ENCODE measurements at places on chromosomes 2 and 18.

- no peak for DNase-seq
Measured at GRCh38 chr2:235265348-235265965, 228.4 kb upstream of the AGAP1 start.

GRCh38 chr2:208501206-208501605 is 94.6 kb downstream of the PTH2R start:
- no peak for DNase-seq

DNA sequence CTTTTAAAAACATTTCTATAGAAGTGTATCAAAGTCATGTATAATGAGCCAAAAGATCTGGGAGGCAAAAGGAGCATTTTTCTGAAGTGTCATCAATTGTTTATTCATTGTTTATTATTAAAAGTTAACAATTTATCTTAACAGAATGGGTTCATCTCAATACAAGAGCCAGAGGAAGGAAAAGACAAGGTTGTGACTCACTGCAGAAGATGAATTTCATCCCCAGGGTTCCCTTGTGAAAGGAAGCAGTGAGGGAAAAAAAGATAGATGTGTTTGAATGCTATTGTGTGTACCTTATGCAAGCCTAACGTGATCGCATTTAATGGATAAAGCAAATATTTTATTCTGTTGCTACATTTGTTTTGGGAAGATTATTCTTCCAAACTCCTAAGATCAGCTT is 286.3 kb downstream of the PIEZO2 start:
- DNase-seq = no peak

- DNase-seq = no peak
Measured at GRCh38 chr2:168889635-168890005, 610 bp downstream of the SPC25 start.

GRCh38 chr2:7016601-7017211 is 99.5 kb downstream of the RNF144A start:
- DNase-seq = no peak

DNA sequence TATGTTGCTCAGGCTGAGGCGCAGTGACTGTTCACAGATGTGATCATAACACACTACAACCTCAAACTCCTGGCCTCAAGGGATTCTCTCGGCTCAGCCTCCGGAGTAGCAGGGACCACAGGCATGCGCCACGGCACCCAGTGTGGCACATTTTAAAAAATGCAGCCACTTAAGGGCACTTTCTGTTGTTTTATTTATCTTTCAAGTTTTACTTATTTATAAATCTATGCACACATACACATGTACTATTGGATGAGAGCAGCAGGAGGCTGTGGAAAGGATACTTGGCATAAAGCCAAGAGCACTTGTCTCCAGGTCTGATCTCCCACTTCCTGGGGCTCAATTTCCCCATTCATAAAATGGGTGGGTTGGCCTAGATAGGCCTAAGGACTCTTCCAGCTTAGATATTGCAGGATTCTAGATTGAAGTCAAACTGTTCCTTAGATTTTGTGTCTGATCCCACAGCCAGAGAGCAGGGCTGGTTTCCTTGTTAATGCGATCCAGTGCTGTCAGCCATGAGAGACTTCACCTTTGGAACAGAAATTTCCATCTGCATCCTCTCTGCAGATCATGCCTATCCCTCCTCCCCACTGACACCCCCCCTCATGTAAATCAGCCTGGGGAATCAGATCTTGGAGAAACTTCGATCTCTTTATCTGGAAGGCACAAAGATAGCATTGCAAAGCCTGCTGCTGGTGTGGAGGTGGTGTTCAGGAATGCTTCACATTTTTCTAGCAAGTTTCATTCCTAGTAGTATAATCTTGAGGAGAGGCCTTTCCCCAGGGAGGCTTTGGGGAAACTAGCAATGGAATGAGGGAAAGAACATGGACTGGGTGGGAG is 24.7 kb downstream of the PCBP1 start:
- DNase-seq = no peak

- no peak for DNase-seq
Measured at GRCh38 chr2:193818801-193819499, 1624.2 kb upstream of the TMEFF2 start.

DNA sequence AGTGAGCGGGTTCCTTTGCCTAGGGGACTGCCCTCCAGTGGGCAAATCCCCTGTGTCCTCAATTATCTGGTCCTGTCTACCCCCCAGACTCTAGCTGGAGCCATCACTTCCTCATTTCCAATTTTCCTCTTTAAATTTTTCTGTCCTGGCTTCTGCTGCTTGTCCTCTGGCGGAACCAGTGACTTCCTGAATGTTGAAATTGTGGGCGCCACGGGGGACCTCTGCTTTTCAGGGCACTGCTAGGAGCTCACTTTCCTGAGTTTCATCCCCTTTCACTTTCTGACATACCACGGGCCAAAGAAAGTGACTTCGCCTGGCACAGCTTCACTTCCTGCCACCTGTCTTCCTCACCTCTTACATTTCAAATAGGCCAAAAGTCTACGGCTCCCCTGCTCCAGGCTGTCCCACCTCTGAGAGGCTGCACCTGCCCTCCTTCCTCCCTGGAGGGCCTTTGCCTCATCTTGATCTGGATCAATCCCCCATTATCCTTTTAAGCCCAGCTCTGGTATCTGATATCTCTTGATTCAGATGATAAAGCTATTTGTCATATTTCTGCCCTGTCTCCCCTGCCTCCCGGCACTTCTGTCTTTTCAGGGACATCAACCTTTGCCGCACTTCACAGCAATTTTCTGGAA is 1.4 kb upstream of the MARCO start:
- no peak for DNase-seq

GRCh38 chr2:43018179-43019024 is 208.0 kb downstream of the ZFP36L2 start:
- DNase-seq = no peak

DNA sequence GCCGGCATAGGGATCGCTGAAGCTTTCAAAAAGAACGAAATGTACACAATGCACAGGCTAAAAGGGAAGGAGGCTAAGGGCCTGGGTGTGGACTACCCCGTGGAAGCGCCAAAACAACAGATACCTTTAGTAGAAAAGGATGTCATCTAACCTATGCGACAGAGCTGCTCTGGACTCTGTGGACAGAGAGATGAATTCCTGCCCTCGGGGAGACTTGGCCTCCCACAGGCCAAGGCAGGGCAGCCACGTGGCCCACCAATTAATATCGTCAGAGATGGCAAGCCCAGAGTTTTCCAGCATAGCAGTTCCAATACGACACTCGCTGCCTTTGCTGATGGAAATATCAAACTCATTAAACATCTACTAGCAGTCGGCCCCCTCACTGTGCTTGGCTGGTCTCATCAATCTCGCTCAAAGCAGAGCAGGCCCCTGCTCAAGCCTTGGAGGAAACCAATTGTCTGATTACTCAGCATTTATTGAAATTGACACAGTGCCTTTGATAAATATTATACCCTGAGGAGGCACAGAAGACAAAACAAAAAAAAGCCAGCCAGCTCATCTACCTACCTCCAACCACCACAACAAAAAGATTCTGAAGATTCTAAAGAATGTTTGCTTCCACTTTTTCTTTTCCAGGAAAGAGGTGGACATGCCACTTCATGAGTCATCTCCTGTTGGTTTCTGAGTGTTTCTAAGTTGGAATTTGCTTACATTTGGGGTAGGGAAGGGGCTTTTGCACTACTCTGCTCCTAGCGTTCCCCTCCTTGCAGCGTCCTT is 79.0 kb upstream of the ACAA2 start:
- no peak for DNase-seq

- DNase-seq = no peak
Measured at GRCh38 chr2:233210843-233211547, 40.5 kb upstream of the ATG16L1 start.

- DNase-seq = peak; percentile 82
Measured at GRCh38 chr2:73163483-73164367, 38.6 kb upstream of the NOTO start.

DNA sequence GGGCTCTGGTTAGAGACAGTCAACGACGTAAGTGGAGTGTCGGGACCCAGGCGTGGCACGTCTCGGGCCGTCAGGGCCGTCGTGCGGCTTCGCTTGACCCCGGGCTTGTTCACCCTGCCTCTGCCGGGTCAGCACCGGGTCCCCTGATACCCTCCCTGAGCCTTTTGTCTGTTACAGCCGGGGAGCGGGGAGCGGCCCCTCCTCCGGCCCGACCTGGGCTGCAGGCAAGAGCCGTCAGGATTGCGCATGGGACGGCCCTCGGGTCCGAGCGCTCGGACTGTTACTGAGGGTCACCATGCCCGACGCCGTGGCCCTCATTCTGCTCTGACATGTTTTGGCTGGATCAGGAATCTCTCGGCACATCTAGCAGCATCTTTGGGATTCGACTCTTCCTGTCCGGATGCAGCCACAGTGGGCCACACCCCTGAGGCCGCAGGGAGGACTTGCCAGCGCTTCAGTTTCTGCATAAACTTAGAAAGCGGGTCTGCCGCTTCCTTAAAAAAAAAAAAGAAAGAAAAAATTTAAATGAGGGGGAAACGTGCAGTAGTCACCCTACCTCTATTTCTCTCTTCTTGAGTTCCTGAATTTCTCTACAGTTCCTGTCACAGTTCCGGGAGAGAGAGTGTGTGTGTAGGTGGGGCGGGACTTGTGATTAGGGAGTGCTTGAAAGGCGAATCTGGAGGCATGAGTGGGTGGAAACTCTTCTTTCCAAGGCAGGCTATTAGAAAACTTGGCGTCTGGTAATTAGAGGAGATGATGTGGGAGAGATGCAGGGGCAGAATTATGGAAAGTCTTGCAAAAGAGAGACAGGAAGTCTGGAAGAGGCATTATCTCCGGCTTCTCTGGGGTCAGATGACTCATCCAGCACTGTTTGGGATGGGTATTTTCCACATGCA is 909 bp downstream of the TMEM87B start:
- peak; percentile 61 for DNase-seq

DNA sequence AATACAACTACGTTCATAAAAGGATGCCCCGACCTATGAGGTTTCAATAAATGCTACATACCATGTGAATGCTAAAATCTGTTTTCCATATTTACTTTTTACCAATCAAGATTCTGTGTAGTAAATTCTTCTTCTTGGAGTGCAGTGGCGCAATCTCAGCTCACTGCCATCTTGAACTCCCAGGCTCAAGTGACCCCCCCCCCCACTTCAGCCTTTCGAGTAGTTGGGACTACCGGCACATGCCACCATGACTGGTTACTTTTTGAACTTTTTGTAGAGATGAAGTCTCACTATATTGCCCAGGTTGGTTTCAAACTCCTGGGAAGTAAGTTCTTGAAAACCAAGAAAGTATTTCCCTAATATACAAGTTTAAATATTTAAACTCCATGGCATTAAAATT is 14.4 kb upstream of the USP34 start:
- no peak for DNase-seq

GRCh38 chr18:6255886-6256285 is 158.8 kb downstream of the L3MBTL4 start:
- no peak for DNase-seq

DNA sequence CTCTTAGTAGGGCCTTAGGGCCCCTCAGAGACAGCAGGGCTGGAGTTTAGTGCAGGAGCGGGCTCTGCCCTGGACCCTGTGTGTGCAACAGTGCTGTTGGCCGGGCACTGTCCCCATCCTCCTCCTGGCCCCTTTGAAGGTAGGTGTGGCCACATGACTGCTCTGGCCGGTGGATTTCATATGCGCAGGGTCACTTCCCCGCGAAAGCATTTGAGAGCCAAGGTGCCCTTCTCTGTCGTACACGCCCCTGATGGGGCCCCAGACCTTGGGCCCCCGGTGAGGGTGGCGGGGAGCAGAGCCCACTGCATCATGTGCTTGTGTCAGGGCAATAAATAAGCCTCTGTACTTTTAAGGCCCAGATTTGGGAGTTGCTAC is 15.5 kb downstream of the TMEM177 start:
- no peak for DNase-seq

GRCh38 chr2:63651861-63652651 is 63.3 kb downstream of the MDH1 start:
- DNase-seq = no peak

GRCh38 chr18:58947136-58947732 is 82.6 kb downstream of the ZNF532 start:
- DNase-seq = no peak

GRCh38 chr18:49974079-49974478 is 160.7 kb upstream of the ACAA2 start:
- DNase-seq = no peak

DNA sequence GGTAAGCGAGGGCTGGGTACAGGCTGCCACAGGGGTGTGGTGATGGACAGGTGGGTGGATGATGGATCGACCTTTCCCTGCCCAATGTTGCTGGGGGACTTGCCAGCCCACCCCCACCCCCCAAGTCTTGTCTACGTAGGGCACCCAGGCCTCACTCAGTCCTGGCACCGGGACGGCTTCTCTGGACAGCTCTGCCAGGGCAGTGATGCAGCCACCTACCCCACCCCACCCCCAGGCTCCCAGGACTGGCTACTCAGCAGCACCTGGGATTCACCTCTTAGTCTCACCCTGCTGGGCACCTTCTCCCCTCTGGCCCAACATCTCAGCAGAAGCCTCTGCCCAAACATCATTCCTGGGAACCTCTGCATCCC is 55.7 kb downstream of the ANKMY1 start:
- no peak for DNase-seq

GRCh38 chr18:63511285-63511684 is 30.9 kb upstream of the SERPINB12 start:
- DNase-seq = peak; percentile 65

GRCh38 chr2:154256136-154256535 is 384.4 kb downstream of the GALNT13 start:
- no peak for DNase-seq

DNA sequence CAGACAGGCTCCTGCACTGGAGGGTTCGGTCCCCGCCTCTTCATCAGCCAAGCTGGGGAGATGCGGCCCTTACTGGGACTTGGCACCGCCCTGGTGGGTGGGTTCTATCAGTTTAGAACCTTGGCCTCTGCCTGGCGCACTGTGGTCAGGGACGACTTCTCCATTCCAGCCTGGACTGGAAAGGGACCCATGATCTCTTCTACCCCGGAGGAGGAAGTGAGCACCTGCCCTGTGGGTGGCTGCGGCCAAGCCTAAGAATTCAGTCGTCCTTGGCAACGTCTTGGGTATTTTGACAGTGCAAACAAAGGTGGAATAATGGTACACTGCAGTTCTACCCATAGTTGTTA is 106.9 kb upstream of the CD302 start:
- DNase-seq = no peak

DNA sequence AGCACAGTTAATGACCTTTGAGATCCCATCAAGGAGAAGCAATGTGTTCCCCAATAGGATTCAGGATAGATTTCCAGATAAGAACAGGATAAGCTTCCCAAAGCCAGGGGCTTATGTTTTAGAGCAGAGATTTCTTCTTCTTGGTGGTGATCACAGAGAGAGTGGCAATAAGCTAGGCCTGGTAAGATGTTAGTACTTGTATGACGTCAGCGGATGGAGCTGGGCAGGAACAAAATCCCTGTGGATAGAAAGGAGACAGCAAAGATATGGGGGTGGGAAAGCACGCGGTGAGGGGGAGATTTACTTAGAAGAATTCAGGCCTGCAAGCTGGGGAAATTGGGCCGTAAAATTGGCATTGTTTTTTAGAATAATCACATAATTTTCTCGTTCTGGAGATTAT is 323.0 kb downstream of the MTX2 start:
- DNase-seq = no peak

DNA sequence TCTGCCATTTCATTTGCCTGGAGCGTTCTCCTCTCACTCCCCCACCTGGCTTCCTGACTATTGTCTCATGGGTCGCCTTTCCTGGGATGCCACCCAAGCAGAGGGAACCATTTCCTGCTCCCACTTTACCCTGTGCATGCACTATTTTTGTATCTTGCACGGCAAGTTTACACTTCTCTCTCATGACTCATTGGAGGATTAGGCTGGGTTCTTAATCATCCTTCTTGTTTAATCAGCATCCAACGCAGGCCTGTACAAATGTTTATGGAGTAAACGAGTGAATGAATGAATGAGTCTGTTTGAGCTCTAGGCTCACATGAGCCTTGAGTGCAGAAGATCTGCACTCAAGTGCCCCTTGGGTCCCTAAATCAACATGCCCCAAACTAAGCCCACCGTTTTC is 3.8 kb upstream of the ARHGAP25 start:
- DNase-seq = no peak

All from endothelial cell (in vitro differentiated cells).